ENCODE measurements at places on chromosomes 3 and 15.

DNA sequence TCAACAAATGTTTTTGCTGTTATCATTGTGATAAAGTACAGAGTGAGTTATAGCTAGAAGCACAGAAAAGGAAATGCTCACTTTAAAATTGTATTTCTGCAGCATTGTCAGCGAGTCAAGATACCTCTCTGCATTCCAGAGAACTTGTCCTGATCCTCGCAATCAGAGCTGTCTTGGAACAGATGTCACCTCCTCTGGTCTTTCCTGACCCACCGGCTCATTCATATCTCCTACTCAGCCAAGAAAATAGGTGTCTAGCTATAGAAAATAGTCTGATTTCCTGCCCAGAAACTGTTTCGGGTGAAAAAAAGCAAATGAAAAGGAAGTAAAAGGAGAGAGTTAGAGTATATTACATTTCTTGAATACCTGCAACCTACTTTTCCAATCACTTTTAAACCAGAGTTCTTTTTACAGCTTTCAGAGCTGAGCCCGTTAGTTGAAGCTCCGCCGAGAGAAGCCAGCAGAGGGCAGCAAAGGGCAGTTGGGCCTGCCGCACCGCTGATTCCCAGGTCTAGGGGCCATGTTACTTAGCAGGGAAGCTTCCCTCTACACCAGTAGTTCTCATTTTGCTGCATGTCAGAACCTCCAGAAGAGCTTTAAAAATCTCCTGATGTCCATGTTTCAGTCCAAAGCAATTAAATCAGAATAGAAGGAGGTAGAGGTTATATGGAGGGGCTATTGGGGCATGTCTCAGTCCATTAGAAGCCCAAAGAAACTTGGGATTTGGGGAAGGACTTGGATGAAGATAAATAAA, 185.7 kb upstream of the THRB start:
- DNase-seq: no peak

- DNase-seq: no peak
Measured at GRCh38 chr15:61404567-61404966, 175.5 kb upstream of the RORA start.

- no peak for DNase-seq
Measured at GRCh38 chr15:80578206-80578595, 116.9 kb upstream of the ABHD17C start.

DNA sequence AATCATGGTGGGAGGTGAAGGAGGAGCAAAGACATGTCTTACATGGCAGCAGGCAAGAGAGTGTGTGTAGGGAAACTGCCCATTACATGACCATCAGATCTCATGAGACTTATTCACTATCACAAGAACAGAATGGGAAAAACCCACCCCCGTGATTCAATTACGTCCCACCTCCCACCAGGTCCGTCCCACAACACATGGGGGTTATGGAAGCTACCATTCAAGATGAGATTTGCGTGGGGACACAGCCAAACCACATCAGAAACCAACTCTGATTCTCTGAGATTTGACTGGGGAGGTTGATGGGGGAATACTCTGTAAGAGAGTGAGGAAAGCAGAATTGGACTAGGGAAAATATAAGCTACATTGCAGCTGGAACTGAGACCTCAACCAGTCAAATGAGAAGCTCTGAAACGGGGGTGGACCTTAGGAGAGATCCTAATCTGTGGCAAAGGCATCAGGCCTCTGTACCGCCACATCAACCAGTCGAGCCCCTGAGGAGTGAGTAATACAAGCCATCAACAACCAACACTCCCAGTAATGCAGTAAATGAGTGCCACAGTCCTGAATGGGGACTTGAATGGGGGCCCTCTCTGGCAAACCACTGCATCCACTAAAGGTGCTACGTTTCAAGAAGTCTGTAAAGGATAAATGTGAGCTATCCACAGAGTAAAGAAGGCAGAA, 207.9 kb upstream of the GADL1 start:
- no peak for DNase-seq

GRCh38 chr3:55006244-55006676, 78.4 kb upstream of the LRTM1 start:
- DNase-seq: no peak

Measured in coronary artery (tissue), 2 donors.